Tongue (tissue), 3 donors: ENCODE measurements at places on chromosomes 1 and 21. TPM values are rescaled to one million over a fixed set of nuclear protein-coding genes. Genes with fewer than 3 reads are reported as not detected.

- no peak for DNase-seq
Observed at GRCh38 chr1:186849271-186849671, 20.5 kb downstream of the PLA2G4A start.

- DNase-seq: no peak
Observed at GRCh38 chr1:200330741-200331428, 79.0 kb downstream of the ZNF281 start.

- no peak for DNase-seq
Observed at GRCh38 chr1:167491586-167492461, 26.5 kb downstream of the CD247 start.

DNA sequence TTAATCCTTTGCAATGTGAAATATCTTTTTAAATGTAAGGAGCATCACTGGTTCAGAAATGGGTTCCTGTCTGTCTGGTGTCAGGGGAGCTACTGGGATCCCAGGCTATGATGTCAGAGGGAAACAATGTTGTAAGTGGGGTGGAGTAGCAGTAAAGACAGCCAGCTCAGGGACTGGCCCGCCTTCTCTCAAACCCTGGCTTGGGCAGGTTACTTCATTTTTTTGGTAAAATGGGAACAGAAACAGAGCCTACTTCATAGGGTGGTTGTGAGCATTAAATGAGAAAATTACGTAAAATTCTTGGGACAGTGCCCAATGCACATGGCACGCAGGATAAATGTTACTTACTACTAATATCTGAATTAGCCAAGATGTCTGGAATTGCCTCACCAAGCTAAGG lies 30.7 kb upstream of the IL20 start:
- no peak for DNase-seq

- DNase-seq: no peak
Observed at GRCh38 chr1:155301342-155301841, at the start of gene PKLR. Gene PKLR, minus strand, starts transcription at chr1:155301438. Its CDS starts 43 bp downstream, at chr1:155301395.

Gene PCP4L1
- total RNA-seq: 4.9 TPM

Gene RGS13
- total RNA-seq: 0.10 TPM

Gene KCNJ10
- total RNA-seq: 0.41 TPM

- no peak for DNase-seq
Observed at GRCh38 chr1:47849005-47849521, 148.1 kb downstream of the TRABD2B start.

Gene SPRR2G
- total RNA-seq: not detected

Gene RHCE
- 2.2 TPM for total RNA-seq

Gene ZFYVE9
- 53.3 TPM for total RNA-seq

DNA sequence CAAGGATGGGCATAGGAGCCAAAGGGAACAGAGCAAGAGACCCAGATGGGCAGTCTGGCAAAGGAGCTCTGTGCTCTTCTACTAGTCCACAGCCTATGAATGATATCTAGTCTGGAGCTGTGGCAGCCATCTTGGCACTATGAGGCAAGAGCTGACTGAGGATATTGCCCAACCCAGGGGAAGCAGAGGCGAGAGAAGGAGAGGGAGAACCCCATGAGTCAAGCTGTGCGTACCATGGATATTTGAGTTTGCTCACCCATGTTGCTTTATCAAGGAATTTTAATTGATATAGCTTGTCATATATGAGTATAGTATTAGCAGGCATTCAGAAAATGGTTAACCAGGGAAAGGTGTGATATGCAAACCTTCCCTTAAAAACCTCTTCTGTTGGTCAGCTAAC lies 420.9 kb downstream of the PRDM2 start:
- no peak for DNase-seq
